ENCODE measurements at places on chromosomes 5 and 9.

DNA sequence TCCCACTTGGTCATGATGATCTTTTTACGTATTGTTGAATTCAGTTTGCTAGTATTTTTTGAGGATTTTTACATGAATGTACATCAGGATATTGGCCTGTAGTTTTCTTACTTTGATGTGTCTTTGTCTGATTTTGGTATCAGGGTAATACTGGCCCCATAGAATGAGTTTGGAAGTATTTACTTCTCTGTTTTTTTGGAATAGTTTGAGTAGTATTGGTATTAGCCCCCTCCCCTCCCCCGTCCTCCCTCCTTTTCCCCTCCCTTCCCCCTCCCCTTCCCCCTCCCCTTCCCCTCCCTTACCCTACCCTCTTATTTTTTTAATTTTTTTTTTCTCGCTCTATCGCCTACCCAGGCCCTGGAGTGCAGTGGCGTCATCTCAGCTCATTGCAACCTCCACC is 10.3 kb downstream of the CDK7 start:
- H3K36me3 ChIP-seq, result peaks cover 16% of the 10 kb centered on the region
- H3K27me3 ChIP-seq, result no peaks in the 10 kb centered on the region
- no peak overlapping the region for H3K4me3 ChIP-seq
- H3K27ac ChIP-seq, result no peak overlapping the region
- DNase-seq, result no peak

DNA sequence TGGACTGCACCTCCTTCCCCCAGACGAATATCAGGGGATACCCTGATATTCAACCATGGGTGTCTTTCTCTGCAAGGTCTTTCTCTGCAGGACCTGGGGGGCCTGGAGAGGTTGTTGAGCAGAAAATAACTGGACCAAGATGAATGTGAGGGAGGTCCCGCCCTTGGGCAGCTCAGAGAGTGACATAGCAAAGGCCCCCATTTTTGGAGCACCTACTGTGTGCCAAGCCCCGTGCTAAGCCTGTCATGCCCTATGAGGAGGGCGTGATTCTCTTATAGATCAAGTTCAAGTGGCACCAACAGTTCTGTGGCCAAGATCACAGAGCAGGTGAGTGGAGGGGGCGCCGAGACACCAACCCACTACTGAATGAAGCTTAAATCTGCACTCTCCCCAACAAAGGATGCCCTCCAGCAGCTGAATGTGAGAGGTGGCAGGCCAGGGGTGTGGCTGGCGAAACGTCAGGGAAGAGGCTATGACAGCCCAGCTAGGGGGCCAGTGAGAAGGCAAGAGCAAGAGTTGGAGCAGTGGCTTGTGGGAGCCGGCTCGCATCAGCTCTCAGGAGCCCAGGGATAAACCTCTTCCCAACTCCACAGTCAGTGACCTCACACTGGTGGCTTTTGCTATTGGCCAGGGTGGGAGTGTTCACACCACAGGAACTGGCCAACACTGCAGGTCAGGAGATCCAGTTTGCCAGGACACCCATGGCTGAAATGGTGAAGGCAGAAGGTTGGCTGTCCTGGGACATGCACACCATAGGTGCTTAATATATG is 5.3 kb downstream of the SARDH start:
- H3K27me3 ChIP-seq, result no peaks in the 10 kb centered on the region
- no peak overlapping the region for H3K4me3 ChIP-seq
- no peak for DNase-seq

GRCh38 chr5:171459839-171460238 is 40.4 kb downstream of the FGF18 start:
- H3K4me3 ChIP-seq, result no peak overlapping the region
- no peak for DNase-seq
- peaks cover 2% of the 10 kb centered on the region for H3K4me1 ChIP-seq
- H3K27me3 ChIP-seq, result no peaks in the 10 kb centered on the region
- H3K36me3 ChIP-seq, result no peaks in the 10 kb centered on the region

GRCh38 chr5:106959387-106959786 is 711.4 kb downstream of the EFNA5 start:
- H3K4me1 ChIP-seq, result no peaks in the 10 kb centered on the region
- no peak for DNase-seq
- H3K27ac ChIP-seq, result no peak overlapping the region
- peaks cover 7% of the 10 kb centered on the region for H3K36me3 ChIP-seq
- H3K27me3 ChIP-seq, result no peaks in the 10 kb centered on the region
- H3K4me3 ChIP-seq, result no peak overlapping the region

GRCh38 chr9:112541685-112542084 is 55.1 kb downstream of the KIAA1958 start:
- peaks cover 21% of the 10 kb centered on the region for H3K36me3 ChIP-seq
- no peaks in the 10 kb centered on the region for H3K27me3 ChIP-seq
- H3K27ac ChIP-seq, result no peak overlapping the region
- DNase-seq, result no peak
- H3K4me1 ChIP-seq, result no peaks in the 10 kb centered on the region
- no peak overlapping the region for H3K4me3 ChIP-seq

GRCh38 chr5:35417040-35417439 is 186.8 kb upstream of the PRLR start:
- peaks cover 1% of the 10 kb centered on the region for H3K36me3 ChIP-seq
- H3K4me1 ChIP-seq, result no peaks in the 10 kb centered on the region
- no peaks in the 10 kb centered on the region for H3K27me3 ChIP-seq
- H3K27ac ChIP-seq, result no peak overlapping the region

DNA sequence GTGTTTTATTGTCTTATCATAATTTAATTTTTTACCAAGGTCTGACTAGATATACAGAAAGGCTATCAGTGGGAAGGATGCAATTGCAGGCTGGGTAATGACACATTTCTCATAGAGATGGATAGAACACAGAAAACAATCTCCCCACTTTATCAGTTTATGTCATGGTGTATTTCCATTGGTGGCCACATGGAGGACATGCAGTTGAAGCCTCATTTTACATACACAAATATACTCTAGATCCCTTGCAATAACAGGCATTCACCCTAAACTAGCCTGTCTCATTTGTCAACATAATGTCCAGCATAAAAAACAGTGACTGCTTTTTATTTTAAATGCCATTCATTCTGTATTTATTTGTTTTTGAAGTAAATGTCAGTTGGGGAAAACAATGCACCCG is 526.3 kb downstream of the GABRG2 start:
- no peak for DNase-seq
- H3K4me1 ChIP-seq, result no peaks in the 10 kb centered on the region
- H3K27ac ChIP-seq, result no peak overlapping the region
- H3K36me3 ChIP-seq, result peaks cover 3% of the 10 kb centered on the region
- no peak overlapping the region for H3K4me3 ChIP-seq

DNA sequence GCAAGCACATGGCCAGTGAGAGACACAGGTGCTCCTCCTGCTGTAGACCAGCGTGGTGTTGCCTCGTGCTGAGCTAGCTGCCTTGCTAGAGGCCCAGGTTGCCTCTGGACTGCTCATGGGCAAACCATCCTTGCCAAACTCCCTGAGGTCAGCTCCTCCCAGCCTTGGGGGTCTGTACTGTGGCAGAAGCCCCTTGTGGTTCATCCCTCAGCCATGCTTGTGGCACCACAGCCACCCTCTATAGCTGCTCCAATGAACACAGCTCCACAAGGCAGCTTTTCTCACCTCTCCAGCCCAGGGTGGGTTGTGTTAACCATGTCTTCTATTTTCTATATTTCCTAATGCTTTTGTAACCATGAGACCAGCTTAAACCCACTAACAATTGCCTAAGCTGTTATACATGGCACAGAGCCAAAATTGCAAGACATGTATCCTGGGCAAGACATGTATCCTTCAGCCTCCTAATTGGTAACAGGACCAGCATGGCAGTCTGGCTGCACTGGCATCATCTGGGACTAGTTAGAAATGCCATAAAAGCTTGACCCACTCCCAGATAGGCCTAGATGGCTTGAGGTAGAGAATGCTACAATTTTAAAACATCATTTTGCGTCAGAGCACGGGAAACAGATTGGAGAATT is 183.1 kb upstream of the S1PR3 start:
- no peaks in the 10 kb centered on the region for H3K36me3 ChIP-seq
- H3K4me1 ChIP-seq, result no peaks in the 10 kb centered on the region
- no peak for DNase-seq
- no peaks in the 10 kb centered on the region for H3K27me3 ChIP-seq
- H3K27ac ChIP-seq, result no peak overlapping the region

GRCh38 chr5:130017173-130017572 is 112.9 kb downstream of the CHSY3 start:
- no peak for DNase-seq
- peaks cover 10% of the 10 kb centered on the region for H3K36me3 ChIP-seq
- no peaks in the 10 kb centered on the region for H3K27me3 ChIP-seq
- H3K4me3 ChIP-seq, result no peak overlapping the region

GRCh38 chr9:37413311-37413710 is 9.2 kb upstream of the GRHPR start:
- no peak overlapping the region for H3K4me3 ChIP-seq
- DNase-seq, result no peak
- H3K27ac ChIP-seq, result no peak overlapping the region

DNA sequence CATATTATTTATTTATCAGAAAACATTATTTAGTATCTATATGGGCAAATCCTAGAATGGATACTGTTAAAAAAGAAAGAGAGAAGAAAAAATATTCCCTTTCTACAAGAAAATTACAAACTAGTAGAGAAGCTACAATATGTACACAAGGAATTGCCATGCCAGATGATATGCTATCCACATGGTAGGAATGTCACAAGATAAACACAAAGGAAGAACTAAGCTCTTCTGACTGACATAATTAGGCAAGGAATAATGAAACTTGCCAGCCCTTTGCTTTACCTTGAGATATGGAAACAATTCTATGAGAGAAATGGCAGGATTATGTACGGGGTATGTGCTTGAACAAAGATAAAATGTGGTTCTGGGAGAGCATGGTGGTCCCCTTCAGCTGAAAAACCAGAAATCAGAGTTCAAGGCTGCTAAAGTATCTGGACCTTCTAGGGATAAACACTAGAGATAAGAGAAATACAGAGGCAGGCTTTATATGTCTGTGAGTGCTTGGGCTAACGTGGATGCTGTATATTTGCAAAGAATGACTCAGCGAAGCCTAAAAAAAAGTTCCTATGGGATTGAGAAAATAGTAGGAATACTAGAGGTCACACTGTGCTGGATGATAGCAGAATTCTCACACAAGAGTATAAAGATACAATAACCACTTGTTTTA is 451.6 kb downstream of the TLE1 start:
- no peaks in the 10 kb centered on the region for H3K27me3 ChIP-seq
- H3K4me3 ChIP-seq, result no peak overlapping the region
- H3K36me3 ChIP-seq, result no peaks in the 10 kb centered on the region
- DNase-seq, result no peak
- H3K4me1 ChIP-seq, result no peaks in the 10 kb centered on the region

DNA sequence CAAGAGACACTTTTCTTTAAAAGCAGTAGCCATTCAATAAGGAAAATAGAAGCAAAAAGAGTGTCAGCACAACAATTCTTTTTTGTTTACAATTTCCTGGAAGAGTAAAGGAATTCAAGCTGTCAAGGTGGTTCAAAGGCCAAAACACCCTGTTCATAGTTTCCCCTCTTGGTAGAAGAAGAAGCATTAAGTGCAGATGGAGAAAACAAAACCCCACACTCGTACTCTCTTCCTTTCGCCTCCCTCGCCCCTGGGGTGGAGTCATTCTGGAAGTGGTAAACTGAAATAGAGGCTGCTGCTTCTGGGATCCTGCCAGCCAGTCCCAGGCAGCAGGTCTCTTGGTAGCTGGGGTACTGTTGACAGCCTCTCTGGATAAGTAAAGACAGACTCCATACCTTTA is 105.0 kb downstream of the ANKRD55 start:
- no peak for DNase-seq
- H3K4me1 ChIP-seq, result no peaks in the 10 kb centered on the region
- no peaks in the 10 kb centered on the region for H3K27me3 ChIP-seq
- no peak overlapping the region for H3K27ac ChIP-seq
- H3K4me3 ChIP-seq, result no peak overlapping the region

- no peaks in the 10 kb centered on the region for H3K36me3 ChIP-seq
- H3K4me3 ChIP-seq, result no peak overlapping the region
- no peak overlapping the region for H3K27ac ChIP-seq
- no peaks in the 10 kb centered on the region for H3K4me1 ChIP-seq
- no peaks in the 10 kb centered on the region for H3K27me3 ChIP-seq
- DNase-seq, result no peak
Measured at GRCh38 chr5:145848854-145849253, 13.7 kb upstream of the PRELID2 start.

DNA sequence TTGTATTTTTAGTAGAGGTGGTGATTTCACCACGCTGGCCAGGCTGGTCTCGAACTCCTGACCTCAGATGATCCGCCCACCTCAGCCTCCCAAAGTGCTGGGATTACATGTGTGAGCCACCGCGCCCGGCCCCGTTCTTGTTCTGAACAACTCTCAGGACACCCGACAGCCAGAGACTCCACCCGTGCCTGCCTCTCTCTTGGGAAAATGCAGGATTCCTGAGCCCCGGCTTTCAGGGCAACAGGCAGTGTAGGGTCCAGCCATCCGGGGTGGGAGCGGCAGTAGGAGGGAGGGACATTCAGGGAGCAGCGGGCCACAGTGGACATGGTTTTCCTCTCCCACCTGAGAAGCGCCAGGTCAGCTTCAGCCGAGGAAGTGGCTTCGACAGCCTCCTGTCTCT is 34.4 kb downstream of the NCS1 start:
- peaks cover 5% of the 10 kb centered on the region for H3K4me1 ChIP-seq
- no peaks in the 10 kb centered on the region for H3K36me3 ChIP-seq
- H3K4me3 ChIP-seq, result no peak overlapping the region
- H3K27me3 ChIP-seq, result no peaks in the 10 kb centered on the region
- DNase-seq, result no peak

GRCh38 chr5:122263352-122264030 is 48.5 kb upstream of the SNCAIP start:
- DNase-seq, result no peak
- H3K4me3 ChIP-seq, result no peak overlapping the region
- H3K4me1 ChIP-seq, result no peaks in the 10 kb centered on the region
- H3K27me3 ChIP-seq, result no peaks in the 10 kb centered on the region

DNA sequence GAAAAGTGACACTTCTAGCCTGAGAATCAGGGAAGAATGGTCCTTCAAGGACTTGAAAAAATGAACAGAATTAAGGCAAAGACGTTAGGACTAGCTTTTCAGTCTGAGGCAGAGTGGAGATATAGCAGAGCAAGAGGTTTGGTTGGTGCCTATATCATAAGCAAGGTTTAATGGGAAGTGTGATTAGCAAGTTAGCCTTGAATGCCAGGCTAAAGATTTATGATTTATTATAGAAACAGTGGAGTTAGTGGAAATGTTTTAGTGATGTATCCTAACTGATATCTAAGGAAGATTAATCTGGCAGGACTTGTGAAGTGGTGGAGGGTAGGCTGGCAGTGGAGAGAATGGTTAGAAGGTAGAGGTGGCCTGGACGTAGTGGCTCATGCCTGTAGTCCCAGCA is 7.0 kb downstream of the F2RL2 start:
- H3K4me1 ChIP-seq, result no peaks in the 10 kb centered on the region
- no peaks in the 10 kb centered on the region for H3K36me3 ChIP-seq
- no peak for DNase-seq
- H3K4me3 ChIP-seq, result no peak overlapping the region
- no peaks in the 10 kb centered on the region for H3K27me3 ChIP-seq

DNA sequence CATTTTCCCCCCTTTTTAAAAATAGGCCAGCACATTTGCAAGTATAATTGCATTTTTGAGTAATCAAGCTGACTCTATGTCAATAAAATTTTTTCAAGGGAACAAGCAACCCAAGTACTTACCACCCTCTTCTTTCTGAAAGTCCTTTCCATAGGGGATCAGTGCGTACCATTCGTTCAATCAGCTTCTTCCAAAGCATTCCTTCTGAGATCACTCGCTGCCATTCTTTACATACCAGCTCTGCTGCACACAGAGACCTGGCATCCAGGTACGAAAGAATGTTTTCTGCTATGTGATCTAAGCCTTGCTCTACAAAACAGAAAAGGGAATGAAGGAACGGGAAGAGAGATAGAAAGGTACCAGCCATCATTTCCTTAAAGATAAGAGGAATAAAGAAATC is 106.6 kb downstream of the FBXW11 start:
- no peaks in the 10 kb centered on the region for H3K27me3 ChIP-seq
- no peak for DNase-seq
- no peak overlapping the region for H3K27ac ChIP-seq
- H3K4me3 ChIP-seq, result no peak overlapping the region
- H3K36me3 ChIP-seq, result peaks cover 9% of the 10 kb centered on the region
- no peaks in the 10 kb centered on the region for H3K4me1 ChIP-seq

All from H9 (cell line).